Stimulated activated CD4-positive, alpha-beta T cell treated with anti-CD3 and anti-CD28 coated beads, Interleukin-1b, Interleukin-23, amount 100 ng/mL, for 1 hour (primary cell): ENCODE measurements at places on chromosomes 7 and 10.

DNA sequence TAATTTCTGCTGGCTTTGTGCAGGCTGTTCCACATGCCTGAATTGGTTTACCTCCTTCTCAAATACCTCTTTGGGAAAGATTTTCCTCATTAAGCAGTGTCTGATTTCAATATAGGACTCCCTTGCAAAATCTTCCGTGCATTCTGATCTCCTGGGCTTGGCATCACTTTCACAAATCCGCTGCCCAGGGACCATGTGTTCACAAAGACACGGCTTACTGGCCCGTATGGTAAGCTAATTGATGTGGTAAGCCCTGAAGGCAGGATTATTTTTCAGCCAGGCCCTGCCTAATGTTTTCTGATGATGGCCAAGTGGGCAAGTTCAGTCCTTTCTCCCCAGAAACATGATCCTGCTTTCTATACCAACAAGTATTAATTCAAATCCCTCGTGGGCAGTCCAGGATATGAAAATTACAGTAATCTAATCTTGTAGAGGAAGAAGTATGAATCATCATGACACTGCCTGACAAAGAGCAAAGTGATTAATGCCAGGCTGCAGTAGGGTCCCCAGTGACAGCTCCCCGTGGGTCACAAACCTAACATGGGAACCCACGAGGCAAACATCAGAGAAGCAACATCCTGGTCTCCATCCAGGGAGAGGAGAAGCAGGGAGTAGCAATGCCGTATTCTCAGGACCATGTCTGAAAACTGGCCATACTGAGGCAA is 11.6 kb upstream of the SVIL start:
- no peak for DNase-seq

- DNase-seq, result no peak
These were observed 58.2 kb downstream of the GRM8 start for GRCh38 chr7:127194571-127194970.

DNA sequence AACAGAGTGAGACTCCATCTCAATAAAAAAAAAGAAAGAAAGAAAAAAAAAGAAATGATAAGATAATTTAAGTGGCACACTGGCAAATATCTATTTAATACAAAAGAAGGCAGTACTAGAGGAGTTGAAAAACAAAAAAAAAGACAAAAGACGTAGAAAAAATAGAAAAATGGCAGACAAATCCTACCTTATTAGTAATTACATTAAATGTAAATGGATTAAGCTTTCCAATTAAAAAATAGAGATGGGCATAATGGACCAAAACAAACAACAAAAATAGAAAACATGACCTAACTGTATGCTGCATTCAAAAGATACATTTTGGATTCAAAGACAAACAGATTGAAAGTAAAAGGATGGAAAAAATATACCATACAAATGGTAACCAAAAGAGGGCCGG is 5.3 kb upstream of the PARP12 start:
- no peak for DNase-seq

DNA sequence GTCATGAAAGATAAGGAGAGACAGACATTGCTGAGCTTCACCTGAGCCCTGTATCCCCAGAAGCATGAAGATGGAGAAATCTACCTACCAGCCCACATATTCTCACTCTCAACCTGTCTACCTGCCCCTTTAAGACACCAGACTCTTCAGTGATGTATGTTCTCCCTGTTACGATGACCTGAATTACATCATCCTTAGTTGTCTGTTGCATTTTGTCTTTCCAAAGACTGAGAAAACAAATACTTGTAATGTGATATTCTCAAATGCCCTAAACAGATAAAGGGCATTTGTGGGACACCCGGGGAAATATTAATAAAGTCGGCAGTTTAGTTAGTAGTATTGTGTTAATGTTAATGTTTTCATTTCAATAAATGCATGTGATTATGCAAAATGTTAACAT is 305.8 kb upstream of the IGFBP3 start:
- no peak for DNase-seq

DNA sequence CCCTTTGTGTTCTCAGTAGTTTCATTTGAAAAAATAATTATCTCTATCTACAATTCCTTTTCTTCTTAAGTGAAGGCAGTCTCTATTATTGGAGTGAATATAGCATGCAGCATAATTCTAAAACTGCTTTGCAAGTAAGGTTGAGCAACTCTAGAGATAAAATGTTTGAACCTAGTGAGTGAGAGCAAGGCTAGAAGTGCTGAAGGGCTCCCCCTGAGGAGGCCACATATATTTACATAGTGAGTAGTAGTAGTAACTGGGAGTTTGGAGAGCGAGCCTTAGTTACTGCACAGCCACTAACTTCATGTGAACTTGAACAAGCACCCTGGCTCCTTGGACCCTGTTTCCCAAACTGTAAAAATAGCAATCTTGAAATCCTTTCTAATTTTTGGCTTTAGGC is 141.5 kb upstream of the DKK1 start:
- DNase-seq, result no peak

DNA sequence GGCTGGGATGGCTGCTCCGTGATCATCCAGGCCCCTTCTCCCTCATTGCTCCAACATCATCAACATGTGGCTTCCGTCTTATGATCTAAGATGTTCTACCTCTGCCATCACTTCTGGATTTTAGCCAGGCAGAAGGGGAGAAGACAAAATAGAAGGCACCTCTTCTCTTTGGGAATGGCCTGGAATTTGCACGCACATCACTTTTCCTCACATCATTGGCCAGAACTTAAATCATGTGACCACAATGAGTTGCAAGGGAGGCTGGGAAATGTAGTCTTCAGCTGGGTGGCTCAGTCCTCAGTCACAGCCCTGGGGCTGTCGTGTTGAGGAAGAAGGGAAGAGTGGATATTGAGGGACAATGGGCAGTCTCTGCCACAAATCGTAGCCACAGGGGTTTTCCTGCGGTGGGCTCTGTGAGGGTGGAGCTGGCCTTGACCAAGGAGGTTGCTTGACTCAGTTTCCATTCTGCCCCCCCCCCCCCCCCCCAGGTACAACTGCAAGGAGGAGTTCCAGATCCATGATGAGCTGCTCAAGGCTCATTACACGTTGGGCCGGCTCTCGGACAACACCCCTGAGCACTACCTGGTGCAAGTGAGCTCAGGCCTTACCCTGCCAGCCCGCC is 50.3 kb downstream of the PALD1 start:
- no peak for DNase-seq
